Muscle of leg (tissue), 16 donors: ENCODE measurements at places on chromosomes 5 and 9. TPM values are rescaled to one million over a fixed set of nuclear protein-coding genes. Genes with fewer than 3 reads are reported as not detected.

DNA sequence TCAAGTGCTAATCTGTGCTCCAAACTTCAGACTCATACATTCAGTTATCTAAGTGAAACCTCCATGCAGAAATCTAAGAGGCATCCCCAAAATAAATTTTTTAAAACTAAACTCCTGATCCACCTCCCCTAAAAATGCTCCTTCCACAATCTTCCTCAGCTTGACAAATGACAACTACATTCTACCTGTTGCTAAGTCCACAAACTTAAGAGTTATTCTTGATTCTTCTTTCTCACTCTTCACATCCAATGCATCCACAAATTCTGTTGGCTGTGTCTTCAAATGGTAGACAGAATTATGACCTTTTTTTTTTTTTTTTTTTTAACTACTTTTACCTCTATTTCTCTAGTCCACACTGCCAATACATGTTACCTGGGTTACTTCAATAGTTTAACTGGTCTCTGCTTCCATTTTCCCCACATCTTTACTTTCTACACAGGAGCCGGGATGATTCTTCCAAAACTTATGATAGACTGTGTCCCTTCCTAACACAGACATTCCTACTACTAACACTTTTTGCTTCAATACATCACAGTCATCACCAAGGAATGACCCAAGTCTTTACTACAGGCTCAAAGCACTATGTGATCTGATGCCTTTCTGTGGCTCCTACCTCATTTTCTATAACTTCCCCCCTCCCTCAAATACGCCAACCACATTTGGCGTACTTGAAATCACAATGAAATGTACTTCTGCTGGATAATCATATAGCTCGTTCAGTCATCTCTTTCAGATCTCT, 143.6 kb downstream of the PDE4D start:
- DNase-seq, result no peak

The ESM1 gene
- total RNA-seq, result 2.8 TPM

- DNase-seq, result no peak
Measured at GRCh38 chr5:157230610-157231009, 35.3 kb upstream of the CYFIP2 start.

The LHX3 gene
- total RNA-seq, result not detected

- DNase-seq, result no peak
Measured at GRCh38 chr5:160064417-160064810, 54.8 kb downstream of the PWWP2A start.

- no peak for DNase-seq
Measured at GRCh38 chr5:39093352-39093751, 19.2 kb upstream of the RICTOR start.

DNA sequence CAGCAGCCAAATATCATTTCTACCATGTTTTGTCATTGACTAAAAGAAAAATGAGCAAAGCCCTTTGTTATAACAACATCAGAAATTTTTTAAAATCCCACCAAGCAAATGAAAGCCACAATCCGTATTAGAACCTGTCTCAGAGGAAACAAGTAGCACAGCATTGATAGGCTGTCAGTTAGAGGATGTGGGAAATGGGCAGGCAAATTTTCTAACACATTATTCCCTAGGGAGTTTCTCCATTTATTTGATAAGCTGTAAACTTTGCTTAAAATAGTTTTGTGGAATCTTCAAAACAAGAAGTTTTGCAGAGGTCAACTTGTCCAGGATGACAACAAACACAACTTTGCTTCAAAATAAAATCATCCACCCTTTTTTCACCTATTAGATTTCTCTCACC, 53.6 kb upstream of the APC start:
- no peak for DNase-seq

GRCh38 chr5:96503501-96504236, 70.6 kb upstream of the PCSK1 start:
- no peak for DNase-seq

DNA sequence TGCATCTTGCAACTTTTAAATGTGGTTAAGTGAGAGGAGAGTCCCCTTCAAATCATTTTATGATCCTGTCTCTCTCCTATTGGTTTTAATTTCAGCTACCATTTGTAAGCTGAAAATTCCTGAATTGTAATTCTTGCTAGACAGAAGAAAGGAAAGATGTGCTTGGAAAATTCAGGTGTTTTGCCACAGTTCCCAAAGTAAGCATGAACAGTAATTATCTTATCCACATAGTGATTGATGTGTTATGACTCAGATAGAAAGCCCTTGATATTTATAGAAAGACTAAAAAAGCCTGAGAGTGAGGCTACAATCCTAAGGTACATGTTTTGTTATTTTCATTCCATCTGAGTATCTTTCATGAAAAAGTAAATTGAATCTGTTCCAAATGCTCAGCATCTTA, 492.5 kb downstream of the MAT2B start:
- DNase-seq, result no peak

DNA sequence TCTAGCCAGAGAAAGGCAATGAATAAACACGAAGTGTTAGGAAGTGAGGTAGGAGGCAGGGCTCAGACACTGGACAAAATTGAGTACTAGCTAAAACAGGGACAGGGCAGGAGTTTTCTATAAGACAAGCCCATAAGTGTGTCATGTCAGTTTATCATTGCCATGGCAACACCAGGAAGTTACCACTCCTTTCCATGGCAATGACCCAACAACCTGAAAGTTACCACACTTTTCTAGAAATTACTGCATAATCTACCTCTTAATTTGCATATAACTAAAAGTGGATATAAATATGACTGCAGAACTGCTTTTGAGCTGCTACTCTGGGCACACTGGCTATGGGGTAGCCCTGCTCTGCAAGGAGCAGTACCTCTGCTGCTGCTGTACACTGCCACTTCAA, 442.5 kb upstream of the COX7C start:
- no peak for DNase-seq

- no peak for DNase-seq
Measured at GRCh38 chr5:58924306-58924705, 341.4 kb downstream of the RAB3C start.
